Karpas-422 (cell line): ENCODE measurements at places on chromosomes 4 and X. TPM values are rescaled to one million over a fixed set of nuclear protein-coding genes. Genes with fewer than 3 reads are reported as not detected.

DNA sequence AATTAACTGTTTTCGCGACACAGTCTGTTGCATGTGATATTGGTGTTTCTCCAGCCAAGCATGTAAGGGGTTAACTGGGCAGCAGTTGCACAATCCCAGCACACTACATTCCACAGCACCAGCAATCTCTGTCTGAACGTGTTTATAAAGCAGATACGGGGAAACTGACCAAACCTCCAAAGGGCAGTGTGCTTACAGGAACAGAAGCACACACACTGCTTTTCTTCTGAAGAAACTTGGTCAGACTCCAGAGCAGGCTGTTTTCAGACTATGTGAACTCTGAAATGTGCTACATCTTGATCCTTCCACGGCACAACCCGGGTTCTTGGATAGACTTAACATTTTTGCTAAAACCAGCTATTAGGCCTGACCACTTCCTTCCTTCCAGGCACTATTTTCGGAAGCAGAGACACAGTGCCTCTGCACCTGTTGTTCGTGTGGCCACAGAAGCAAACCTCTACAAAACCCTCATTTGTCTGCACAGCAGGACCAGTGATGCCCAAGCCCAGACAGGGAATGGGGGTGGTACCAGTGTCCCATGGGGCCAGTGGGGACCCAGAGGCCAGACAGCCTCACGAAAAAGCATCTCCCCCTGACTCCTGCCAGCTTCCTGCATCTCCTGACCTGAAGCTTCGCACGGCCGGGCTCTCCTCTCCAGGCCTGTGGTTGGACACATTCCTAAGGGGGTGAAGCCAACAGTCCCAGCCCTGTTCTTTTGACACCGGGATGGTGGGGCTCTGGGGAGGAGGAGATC lies 90.1 kb downstream of the IRF2 start:
- peak; percentile 80 for DNase-seq

DNA sequence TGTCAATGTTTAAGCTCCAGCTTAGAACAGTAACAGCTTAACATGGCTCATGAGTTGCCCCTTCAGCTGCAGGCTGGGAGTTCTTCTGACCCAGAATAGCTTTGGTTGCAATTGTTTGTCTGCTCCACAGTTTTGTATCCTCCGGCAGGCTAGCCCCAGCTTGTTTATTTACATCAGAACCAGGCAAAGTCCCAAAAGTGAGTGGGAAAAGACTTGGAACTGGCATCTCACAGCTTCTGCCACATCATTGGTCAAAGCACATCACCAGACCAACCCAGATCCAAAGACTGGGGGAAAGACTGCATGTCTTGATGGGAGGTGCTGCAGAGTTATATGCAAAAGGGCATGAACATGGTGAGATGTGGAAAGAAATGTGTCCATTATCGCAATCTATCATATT lies 231.2 kb upstream of the CPEB2 start:
- no peak for DNase-seq

DNA sequence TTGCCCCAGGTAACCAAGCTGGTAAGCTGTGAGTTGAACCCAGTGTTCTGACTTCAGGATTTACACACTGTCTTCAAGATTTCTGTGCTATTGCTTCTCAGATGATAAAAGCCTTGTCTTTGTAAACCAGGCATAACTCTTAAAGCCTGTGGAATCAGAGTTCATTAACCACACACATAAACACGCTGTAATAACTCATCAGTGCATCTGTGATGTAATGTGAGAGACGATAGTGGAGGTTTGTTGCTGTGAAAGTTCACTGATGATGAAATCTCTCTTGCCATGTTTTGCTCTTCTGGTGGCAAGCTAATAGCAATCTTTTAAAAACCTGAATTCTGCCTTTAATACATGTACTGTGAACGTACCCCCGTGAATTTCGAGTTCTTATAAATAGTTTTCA lies 41.5 kb downstream of the CLCN4 start:
- no peak for DNase-seq

- peak; percentile 85 for DNase-seq
Measured at GRCh38 chr4:103008875-103009729, 10.4 kb downstream of the SLC9B1 start.

MAGEA11 gene
- not detected in 2 replicates for total RNA-seq

- DNase-seq: no peak
Measured at GRCh38 chr4:85488416-85488815, 13.5 kb downstream of the ARHGAP24 start.

MAGEA2B gene
- total RNA-seq: not detected in 2 replicates

DNA sequence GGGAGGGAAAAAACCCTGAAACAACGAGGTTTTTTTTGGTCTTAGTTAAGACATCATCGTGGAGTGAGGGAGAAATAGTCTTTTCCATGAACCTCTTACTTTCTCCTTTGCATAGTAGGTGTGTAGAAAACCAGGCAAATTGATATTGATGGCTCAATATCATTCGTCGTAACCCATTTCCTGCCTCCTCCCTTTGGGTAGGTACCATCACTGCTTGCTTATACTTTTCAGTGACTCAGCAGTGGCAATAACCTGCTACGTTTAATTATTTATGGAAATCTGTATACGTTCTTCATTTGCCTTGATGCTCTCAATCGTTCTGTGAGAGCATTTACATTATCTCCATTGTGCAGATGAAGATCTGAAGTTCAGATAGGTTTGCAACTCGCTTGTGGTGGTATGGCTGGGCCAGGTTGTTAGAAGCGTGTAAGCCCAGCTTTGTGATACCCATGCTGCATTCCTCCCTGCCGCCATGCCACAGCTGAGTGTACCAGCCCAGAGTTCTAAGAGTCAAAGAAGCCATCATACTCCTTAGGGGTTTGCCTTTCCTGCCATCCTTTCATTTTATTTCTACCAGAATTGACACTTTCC lies 212.9 kb downstream of the ARHGAP10 start:
- DNase-seq: no peak

TBC1D9 gene
- total RNA-seq: not detected in 2 replicates

SLIT2 gene
- not detected in 2 replicates for total RNA-seq

GRCh38 chr4:138875891-138876608 lies 139.5 kb upstream of the NOCT start:
- no peak for DNase-seq

COL4A6 gene
- not detected in 2 replicates for total RNA-seq

DNA sequence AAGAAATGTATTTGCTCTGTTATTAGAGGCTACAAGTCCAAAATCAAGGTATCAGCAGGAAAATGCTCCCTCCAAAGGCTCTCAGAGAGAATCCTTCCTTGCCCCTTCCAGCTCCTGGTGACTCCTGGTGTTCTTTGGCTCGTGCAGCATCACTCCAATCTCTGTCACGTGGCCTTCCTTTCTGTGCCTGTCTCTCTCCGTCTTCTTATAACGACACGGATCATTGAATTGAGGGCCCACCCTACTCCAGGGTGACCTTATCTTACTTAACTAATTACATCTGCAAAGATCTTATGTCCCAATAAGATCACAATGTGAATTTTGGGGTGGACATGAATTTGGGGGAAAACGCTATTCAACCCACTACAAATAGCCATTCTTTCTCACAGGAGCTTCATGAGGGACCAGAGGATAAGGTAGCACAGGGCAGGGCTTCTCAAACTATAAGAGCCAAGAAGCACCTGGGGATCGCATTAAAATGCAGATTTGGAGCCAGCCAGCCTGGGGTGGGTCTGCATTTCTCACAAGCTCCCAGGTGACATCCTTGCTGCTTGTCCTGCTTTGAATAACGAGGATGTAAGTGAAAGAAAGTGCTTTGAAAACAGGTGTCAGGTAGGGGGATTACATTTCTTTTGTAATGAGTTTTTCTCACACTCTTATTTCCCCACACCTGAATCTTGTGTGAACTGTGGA lies 41.9 kb upstream of the APLN start:
- peak; percentile 31 for DNase-seq

JADE3 gene
- total RNA-seq: 0.07 and 0.29 TPM in 2 replicates

- no peak for DNase-seq
Measured at GRCh38 chr4:33162122-33162521, 2442.0 kb downstream of the PCDH7 start.

DNA sequence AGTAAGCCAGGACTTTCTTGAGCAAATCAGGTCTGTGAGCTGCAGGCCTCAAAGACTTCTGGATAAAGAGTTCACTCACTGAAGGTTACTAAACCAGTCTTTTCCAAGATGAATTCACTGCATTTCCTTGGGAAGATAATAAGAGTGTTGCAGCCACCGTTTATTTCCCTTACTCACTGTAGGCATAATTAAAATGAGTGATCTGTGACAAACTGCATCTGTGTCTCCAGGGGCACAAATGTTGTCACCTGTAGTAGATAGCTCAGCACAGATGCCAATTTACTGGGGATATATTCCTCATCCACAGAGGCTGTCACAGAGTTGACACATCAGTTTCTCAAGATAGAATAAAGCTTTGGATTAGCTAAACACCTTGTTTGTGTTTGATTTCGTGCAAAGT lies 580.2 kb downstream of the SPRY1 start:
- DNase-seq: no peak

P2RY8 gene
- 87.1 and 130 TPM in 2 replicates for total RNA-seq

RLIM gene
- total RNA-seq: 18.9 and 26.4 TPM in 2 replicates

GRCh38 chrX:51860679-51861078 lies 32.7 kb upstream of the MAGED1 start:
- peak; percentile 61 for DNase-seq

RAPGEF2 gene
- 5.4 and 7.3 TPM in 2 replicates for total RNA-seq

DNA sequence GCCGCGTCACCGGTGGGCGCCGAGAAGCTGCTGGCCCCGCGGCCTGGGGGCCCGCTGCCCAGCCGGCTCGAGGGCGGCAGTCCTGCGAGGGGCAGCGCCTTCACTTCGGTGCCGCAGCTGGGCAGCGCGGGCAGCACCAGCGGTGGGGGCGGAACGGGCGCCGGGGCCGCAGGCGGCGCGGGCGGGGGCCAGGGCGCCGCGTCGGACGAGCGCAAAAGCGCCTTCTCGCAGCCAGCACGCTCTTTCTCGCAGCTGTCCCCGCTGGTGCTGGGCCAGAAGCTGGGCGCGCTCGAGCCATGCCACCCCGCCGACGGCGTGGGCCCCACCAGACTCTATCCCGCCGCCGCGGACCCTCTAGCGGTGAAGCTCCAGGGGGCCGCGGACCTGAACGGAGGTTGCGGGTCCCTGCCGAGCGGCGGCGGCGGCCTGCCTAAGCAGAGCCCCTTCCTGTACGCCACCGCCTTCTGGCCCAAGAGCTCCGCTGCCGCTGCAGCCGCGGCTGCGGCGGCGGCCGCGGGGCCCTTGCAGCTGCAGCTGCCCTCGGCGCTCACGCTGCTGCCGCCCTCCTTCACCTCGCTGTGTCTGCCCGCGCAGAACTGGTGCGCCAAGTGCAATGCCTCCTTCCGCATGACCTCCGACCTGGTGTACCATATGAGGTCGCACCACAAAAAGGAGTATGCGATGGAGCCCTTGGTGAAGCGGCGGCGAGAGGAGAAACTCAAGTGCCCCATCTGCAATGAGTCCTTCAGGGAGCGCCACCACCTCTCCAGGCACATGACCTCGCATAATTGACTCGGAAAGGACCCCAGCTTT lies 5.6 kb downstream of the PRDM8 start:
- DNase-seq: no peak

DNA sequence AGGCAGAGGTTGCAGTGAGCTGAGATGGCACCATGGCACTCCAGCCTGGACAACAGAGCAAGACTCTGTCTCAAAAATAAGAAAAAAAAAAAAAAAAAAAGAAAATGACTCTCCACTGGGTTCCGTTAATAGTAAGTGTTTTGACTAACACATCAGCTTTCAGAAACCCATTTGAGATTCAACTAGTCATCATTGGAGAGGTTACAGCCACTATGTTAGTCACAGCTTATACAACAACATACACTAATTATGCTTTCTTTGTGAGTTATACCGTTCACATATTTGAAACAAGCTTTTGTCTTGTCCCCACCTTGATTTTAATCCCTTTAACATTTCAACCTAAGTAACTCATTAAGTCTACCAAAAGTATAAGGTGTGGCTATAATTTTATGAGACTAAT lies 48.2 kb downstream of the HADH start:
- DNase-seq: no peak

PDLIM3 gene
- total RNA-seq: not detected in 2 replicates

PRKG2 gene
- not detected in 2 replicates for total RNA-seq

DNA sequence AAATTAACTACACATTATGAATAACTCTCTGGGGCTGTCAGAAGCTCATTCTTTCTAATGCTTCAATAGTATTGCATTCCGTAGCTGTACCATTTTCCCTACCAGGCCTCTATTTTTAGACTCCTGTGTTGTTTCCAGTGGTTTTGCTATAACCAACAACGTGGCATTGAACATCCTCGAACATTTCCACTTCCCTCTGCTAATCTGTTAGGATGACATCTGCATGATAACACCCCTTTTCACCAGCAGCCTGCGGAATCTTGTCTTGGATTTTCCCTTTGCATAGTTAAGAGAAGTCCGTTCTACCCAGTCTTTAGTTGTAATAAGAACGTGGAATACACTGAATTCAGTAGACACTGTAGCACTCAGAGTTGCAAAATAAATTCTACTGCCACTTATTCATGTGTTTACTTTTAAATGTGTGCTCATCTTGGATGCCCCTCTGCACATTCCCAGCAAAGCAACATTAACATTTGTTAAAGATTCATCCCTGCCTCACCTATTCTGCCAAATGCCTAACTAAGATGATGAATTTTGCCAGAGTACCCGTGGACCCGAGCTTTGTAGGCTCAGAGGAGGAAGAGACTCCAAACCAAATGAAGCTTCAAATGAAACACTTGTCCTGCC lies 55.6 kb downstream of the SEL1L3 start:
- no peak for DNase-seq

- DNase-seq: peak; percentile 42
Measured at GRCh38 chrX:95145848-95146490, 1472.0 kb downstream of the FAM133A start.

- DNase-seq: peak; percentile 6
Measured at GRCh38 chr4:53037892-53038291, 175.8 kb downstream of the RASL11B start.

S100P gene
- total RNA-seq: not detected in 2 replicates

CENPVL1 gene
- not detected in 2 replicates for total RNA-seq

DNA sequence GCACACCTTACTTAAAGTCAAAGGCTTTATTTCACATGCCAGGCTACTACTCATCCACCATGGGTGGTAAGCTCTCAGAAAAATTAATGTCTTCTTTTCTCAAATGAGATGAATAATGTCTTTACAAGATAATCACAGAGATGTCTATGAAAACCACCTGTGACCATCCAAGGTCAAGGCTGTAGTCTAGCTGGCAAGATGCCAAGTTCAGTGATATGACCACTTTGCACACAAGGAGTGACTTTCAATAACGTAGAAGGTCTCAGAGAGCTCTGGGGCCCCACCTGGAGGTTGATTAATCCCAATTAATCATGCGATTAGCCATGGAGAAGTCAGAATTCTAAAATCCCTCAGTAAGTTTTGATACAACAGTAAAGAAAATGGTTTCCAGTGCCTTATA lies 20.5 kb downstream of the ANOS1 start:
- no peak for DNase-seq

GRCh38 chrX:48831909-48832291 lies 3.5 kb downstream of the PCSK1N start:
- no peak for DNase-seq

DNA sequence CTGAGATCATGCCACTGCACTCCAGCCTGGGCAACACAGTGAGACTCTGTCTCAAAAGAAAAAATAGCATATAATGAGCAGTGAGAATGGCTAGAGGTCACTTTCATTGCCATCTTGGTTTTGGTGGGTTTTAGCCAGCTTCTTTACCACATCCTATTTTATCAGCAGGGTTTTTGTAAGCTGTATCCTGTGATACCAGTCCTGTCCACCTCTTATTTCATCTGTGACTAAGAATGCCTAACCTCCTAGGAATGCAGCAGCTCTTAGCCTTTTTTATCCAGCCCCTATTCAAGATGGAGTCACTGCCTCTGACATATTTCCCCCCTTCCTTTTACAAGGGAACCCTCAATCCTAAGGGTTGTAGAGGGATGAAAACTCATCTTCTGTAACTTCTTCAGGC lies 26.1 kb upstream of the IGFBP7 start:
- no peak for DNase-seq
